Activated CD8-positive, alpha-beta memory T cell treated with anti-CD3 and anti-CD28 coated beads for 1 hour (primary cell): ENCODE measurements at places on chromosomes 2 and 18.

DNA sequence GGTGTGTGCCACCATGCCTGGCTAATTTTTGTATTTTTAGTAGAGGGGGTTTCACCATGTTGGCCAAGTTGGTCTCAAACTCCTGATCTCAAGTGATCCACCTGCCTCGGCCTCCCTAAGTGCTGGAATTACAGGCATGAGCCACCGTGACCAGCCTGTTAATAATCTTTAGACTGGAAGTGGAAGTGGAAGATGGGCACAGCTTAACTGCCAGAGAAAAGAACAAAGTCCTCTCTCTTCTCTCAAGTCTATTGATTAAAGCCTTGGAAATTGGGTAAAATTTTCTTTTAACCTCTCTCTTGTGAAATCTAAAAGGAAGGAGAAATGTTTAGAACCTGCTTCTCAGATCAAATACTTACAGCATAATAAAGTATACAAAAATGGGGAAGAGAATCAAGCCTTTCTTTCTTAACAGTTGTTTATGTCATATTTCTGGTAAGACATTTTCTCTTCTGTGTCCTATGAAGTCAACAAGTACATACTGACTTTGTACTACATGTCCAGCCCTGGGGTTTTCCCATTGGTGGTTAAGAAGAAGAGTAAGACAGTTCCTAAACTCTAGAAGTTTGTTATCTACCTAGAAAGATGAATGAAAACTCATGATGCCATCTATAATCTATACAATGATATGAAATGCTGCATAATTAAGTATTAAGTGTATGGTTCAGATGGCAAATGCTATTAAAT lies 4.6 kb downstream of the TMEM169 start:
- no peak for DNase-seq

DNA sequence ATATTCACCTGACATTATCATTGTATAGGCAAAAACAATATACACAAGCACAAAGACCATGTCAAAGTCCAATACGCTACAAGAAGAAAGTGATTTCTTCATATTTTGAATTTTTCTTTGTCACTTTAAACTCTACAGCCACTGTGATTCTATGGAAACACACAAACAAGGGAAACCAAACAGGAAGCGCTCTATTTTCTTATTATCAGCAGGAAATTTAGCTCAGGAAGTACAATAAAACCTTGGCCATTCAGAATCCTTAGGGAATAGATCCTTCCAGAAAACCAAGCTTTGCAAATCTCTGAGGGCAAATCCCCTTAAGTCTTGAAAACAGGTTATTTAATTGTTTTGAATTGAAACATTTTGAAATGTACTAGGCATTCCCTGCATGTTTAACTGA lies 336.2 kb downstream of the EPHA4 start:
- no peak for DNase-seq

GRCh38 chr2:105800036-105800713 lies 55.5 kb downstream of the NCK2 start:
- no peak for DNase-seq

DNA sequence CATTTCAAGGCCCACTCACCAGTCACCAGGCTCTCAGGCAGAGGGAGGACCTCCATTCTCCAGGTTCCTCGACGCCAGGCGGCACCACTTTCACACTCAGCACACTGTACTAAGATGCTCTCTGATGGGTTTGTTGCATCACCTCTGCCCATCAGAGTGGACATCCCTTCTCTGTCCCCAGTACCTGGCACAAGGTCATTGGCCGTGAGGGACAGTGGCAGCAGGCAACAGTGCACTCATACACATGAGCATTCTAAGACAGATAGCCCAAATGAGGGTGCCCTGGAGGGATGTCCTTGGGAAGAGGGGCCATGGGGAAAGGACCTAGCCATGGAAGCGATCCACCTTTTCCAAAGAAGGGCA lies 3.0 kb upstream of the ADRA2B start:
- DNase-seq: no peak

DNA sequence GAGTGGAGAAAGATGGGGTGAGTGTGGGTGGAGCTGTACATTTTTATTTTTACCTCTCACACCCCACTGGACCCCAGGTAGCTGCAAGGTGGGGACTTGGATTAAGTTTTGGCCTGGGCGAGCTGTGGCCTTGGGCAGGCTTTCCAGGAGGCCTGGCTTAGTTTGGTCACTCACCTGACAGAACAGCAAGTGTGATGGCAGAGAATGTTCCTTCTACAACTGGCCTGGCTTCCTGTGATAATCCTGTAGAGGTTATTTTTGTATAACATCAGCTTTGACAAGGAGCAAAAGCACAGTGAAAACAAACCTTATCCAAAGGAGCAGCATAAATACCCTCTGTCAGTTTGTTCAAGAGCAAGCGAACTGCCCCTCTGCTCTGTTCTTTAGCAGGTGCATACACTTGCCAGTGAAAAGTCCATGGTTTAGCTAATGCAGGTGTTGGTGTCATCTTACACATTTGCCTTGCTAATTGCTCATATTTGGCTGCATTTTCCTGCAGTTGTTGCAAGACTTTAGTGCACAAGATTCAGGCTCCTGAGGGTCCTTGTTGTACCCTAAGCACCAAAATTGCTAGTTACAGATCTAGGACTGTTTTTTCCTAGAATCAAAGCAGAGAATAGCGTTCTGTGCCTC lies 6.3 kb downstream of the THNSL2 start:
- no peak for DNase-seq

DNA sequence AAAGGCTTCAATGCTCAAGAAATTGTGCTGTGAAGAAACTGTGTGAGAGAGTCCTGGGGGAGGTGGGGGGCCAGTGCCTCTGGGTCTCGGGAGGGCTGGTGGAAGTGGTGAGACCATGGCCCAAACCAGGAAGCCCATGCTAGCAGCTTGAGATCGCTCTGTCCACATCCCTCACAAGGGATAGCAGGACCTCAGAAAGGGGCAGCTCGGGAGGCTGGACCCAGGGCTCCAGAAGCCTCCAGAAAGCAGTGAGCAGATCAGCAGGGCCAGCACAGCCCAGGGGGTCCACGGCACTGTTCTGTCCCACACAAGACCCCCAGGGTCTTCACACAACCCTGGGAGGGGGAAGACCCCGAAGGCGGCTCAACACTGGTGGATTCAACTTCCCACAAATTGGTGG lies 24.1 kb downstream of the ST8SIA5 start:
- DNase-seq: no peak

- DNase-seq: no peak
Observed at GRCh38 chr2:181312515-181312927, 144.7 kb upstream of the ITGA4 start.
